ENCODE measurements at places on chromosomes 7 and 10.

DNA sequence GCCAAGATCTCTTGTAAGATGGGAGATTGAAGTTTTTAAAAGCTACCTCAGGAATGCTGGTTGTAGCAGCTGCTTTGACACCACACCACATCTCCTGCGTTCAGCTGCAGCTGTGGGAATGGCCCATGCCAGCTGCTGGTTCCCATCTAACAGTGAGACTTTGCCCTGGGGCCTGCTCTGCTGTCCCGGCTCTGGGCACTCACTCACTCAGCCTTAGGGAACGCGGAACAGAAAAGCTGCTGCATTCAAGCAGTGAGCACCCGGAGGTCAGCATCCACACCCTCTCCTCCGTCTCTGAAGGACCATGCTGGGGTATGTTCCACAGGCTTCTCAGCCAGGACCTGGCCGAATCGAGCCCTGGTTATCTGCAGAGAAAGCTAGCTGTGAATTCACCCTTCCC lies 197.1 kb upstream of the CXCL12 start:
- DNase-seq, result peak; percentile 48

DNA sequence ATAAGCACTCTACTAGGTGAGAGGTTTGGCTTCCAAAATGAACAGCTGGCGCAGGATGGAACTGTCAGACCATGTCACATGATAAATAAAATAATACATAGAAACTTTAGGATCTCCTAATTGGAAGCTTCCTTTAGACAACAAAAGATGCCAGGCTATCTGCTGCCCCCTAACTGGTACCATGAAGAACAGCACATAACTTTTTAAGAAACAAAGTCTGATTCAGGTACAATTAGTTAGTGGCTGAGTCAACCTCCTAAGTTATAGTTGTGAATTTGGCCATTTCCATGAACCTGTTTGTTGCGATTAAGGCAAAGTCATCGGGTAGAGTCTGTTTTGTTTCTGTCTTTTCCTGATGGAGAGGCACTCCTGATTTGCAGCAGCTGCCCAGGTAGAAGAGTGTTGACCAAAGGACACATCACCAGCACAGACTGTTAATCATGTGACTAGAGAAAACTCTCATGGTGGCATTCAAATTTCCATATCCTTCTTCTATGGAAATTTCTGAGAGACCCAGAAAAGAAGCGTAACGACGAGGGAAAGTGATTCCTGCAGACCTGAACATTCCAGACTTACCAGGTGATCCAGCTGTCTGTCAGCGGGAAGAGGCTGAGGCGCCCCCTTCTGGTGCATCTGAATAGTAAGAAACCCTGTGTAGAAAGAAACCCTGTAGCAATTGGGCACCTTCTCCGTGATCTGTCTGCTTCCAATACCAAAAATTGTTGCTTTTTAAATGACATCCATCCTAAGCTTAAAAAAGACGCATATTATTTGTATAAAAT lies 8.6 kb upstream of the INHBA start:
- DNase-seq, result no peak

GRCh38 chr10:100194711-100195110 lies 8.9 kb upstream of the ERLIN1 start:
- DNase-seq, result no peak

GRCh38 chr10:86370006-86370585 lies 3.5 kb upstream of the GRID1 start:
- DNase-seq, result no peak

GRCh38 chr7:128307061-128307460 lies 36.6 kb downstream of the RBM28 start:
- DNase-seq, result no peak

DNA sequence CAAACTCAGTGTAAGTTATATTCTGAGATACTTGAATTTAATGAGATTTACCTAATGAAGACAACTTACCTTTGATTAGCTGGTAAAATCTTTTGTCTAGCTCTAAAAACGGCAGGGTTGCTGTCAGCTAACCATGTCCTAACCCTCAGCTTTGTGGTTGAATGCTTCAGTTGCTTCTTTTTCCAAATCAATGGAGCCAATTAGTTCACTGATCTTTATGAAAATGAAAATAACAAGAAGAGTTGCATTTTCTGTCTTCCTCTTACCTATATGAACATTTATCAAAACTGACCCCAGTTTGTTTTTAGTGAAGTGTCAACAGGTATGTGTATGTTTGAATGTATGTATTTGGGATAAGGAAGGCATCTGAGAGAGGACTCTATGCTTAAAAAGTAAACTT lies 253.1 kb upstream of the MTPN start:
- no peak for DNase-seq

DNA sequence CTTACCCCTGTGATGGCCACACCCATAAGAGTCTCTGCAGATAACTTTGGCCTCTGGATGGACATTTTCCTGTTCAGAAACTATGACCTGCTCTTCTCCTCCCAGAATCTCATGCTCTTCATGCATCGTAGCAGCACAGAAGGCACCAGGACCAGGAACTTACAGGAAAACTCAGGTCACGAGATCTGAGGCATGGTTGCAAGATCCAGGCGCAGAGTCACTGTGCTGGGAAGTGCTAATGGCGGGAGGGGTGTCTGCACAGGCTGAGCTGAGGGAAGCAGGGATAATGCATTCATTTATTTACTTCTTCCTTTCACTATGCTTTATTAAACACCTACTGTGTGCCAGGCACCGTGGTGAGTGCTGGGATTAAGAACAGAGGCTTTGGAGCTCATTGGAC lies 48.2 kb upstream of the LOXL4 start:
- DNase-seq, result no peak

- DNase-seq, result no peak
These were observed 112.4 kb upstream of the FAM171A1 start for GRCh38 chr10:15483215-15484075.

DNA sequence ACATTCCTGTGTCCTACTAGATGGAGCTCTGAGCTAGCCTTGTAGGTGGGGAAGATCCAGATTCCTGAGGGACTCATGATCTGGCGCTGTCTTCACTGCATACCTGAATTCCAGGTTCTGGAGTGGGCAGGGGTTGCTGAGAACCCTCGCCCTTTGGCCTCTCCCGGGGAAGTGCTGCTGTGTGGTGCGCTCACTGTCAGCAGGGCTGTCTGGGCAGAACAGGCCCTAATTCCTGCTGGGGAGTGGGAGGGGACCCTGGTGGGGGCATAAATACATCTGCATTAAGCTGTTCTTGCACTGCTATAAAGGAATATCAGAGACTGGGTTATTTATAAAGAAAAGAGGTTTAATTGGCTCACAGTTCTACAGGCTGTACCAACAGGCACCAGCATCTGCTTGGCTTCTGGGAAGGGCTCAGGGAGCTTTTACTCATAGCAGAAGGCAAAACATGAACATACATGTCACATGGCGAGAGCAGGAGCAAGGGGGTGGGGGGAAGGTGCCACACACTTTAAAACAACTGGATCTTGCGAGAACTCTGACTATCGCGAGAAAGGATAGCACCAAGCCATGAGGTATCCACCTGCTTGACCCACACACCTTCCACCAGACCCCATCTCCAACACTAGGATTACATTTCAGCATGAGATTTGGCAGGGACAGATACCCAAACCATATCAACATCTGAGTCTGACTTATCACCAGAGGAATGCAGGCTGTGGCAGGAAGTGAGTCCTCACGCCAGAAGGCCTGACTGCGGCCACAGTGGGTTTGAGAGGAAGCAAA lies 115.0 kb downstream of the ADCY1 start:
- peak; percentile 86 for DNase-seq

DNA sequence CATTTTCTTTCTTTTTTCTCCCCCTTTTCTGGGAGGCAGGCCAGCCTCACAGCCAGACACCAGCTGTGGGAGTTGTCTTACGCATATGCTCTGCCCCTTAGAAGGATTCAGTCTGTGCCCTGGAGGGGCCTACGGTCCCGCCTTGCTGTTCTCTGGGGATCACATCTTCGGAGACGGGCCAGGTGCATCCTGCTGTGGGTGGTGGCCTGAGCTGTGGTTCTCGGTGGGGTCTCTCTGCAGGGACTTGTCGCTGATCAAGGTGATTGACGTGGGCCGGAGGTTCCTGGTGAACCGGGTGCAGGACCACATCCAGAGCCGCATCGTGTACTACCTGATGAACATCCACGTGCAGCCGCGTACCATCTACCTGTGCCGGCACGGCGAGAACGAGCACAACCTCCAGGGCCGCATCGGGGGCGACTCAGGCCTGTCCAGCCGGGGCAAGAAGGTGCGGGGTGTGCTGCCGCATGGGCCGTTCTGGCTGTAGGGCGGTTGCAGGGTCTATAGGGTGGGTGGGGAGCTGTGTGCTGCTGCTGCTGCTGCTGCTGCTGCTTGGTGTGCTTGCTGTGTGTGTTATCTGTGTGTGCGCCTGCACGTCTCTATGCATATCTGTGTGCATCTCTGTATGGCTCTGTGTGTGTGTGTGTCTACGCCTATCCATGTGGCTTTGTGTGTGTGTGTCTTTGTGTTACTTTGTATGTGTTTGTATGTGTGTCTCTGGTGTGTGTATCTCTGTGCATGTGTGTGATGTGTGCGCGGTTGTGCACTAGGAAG lies 17.9 kb downstream of the PFKFB3 start:
- DNase-seq, result no peak

DNA sequence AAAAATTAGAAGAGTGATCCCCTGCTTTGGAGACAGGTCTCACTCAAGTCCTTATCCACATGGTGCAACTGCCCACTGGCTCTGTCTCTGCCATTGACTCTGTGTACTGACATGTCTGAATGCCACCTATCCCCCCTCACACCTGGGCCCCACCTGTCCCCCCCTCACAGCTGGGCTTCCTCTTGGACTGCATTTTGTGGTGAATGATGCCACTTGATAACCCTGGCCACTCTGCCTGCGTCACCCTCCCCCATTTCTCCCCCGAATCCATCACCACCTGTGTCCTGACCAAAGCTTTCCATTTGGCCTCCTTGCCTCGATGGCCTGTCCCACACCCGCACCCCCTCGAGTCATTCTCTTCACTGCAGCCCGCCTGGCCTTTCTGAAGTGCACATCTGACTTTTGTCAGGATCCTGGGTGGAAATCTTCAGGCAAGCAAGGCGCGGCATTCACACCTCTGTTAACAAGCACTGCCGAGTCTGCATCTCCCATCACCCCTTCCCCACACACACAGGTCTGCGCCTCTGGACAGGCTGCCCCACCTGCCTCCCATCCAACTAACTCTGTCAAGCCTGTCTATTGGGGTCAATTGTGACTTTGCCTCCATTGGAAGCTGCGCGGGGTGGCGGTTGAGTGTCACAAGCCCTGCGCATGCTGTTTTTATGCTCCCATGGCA lies 175.3 kb upstream of the KLF14 start:
- DNase-seq, result no peak

DNA sequence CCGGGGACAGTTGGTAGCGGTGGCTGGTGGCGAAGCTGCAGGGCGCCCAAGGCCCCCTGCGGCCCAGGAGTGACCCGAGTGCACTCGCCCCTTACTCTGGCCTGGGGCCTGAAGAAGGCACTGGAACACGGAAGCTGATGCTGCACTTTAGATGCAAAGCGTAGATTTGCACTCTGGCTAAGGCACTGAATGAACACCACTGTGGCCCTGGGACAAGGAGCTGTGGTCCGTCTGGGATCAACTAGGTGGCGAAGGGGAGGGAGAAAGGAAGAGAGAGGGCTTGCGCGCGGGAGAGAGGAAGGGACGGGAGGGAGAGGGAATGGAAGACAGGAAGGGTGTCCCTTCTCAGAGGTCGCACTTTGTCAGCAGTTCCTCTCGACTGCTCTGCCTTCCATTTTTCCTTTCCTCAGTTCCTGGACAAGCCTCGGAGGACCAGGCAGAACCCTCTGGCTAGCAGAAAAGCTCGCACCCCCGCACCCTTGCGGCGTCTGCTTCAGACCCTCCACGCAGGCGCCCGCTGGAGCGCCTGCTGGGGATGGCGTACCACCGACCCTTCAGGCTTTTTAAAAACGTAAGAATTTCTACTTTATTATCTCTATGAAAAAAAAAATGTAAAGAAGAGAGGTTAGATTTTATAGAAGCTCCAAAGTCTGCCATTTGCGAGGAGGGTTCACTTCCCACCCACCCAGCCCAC lies 1.2 kb downstream of the FERD3L start:
- peak; percentile 40 for DNase-seq

DNA sequence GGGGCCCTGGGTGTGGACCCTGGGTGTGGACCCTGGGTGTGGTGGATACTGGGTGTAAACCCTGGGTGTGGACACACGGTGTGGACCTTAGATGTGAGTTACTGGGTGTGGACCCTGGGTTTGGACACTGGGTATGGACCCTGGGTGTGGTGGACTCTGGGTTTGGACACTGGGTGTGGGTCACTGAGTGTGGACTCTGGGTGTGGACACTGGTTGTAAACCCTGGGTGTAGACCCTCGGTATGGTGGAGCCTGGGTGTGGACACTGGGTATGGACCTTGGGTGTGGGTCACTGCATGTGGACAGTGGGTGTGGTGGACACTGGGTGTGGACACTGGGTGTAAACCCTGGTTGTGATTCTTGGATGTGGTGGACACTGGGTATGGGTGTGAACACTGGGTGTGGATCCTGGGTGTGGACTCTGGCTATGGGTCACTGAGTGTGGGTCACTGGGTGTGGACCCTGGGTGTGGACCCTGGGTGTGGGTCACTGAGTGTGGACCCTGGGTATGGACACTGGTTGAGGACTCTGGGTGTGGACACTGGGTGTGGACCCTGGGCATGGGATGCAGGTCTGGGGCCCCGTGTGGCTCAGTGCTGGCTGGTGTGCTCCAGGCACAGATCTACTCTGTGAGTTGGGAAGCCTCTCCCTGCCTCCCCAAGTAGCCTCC lies 356.2 kb downstream of the GLRX3 start:
- no peak for DNase-seq

Measured in AG20443 (cell line).